ENCODE measurements at places on chromosomes 4 and X. TPM values are rescaled to one million over a fixed set of nuclear protein-coding genes. Genes with fewer than 3 reads are reported as not detected.

DNA sequence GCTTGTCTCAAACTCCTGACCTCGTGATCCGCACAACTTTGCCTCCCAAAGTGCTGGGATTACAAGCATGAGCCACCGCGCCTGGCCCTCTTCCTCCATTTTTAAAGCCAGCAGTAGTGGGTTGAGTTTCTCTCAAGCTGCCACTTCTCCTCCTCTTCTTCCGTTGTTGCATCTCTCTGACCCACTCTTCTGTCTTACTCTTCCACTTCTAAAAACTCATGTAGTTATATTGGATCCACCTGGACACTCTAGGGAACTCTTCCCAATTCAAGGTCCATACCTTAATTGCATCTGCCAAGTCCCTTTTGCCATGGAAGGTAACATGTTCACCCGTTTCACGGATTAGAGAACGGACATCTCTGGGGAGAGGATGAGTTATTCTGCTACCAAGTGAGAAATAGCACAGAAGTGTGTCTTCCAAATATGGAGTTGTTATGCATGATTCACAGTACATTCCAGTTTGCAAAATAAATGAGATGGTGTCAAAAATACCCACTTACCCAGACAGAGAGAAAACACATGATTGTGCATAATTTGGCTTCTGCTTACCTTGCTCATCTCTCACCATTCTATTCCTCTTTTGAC is 51.8 kb downstream of the GBA3 start:
- no peaks in the 10 kb centered on the region for H3K36me3 ChIP-seq
- no peak for DNase-seq
- H3K27ac ChIP-seq: no peak overlapping the region
- no peaks in the 10 kb centered on the region for H3K27me3 ChIP-seq
- H3K4me1 ChIP-seq: no peaks in the 10 kb centered on the region

The FLNA gene
- total RNA-seq: 405 TPM

GRCh38 chrX:87006561-87006960 is 511.0 kb upstream of the KLHL4 start:
- no peak for DNase-seq
- H3K27me3 ChIP-seq: no peaks in the 10 kb centered on the region
- no peak overlapping the region for H3K27ac ChIP-seq
- H3K4me1 ChIP-seq: no peaks in the 10 kb centered on the region

DNA sequence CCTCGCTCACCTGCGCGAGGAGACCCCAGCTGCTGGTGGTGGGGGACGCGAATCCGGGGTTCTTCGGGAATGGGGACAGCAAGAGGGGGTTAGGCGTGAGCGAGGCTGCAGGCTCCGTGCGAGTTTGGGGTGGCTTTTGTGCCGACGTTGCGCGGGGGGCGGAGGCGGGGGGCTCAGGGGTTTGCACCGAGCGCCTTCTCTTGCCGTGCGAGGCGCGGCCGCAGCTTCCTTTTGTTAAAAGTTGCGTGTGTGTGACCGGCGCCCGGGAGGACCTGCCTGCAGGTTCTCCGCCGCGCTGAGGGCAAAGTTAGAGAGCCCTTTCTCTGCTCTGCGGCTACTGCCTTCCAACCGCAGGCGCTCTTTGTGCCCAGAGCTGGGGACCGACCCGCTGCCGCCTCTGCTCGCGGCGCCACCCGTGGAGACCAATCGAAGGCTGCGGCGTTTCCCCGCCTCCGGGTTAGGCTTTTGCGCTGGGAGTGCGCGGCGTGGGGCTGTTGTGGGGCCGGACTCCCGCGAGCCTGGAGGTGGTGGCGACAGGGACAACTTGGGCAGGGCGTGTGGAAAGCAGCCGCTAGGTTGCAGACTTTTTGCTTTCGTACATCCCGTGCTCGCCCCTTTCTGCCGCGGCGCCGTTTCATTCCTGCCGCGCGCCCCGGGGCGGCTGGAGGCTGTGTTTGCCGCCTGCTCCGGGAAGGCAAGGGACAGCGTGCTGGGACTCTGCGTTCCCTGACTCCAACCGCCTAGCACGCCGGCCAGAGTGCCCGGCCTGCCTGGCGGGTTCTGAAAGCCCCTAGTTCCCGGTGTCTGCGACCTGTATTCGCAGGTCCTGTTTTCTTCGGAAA is 716 bp downstream of the KIT start:
- no peaks in the 10 kb centered on the region for H3K4me1 ChIP-seq
- peak; percentile 43 for DNase-seq
- no peaks in the 10 kb centered on the region for H3K36me3 ChIP-seq
- no peak overlapping the region for H3K27ac ChIP-seq
- peak overlapping the region; percentile 62 for H3K4me3 ChIP-seq
- H3K27me3 ChIP-seq: peaks cover 86% of the 10 kb centered on the region

- peaks cover 49% of the 10 kb centered on the region for H3K27me3 ChIP-seq
- H3K4me3 ChIP-seq: no peak overlapping the region
- H3K27ac ChIP-seq: no peak overlapping the region
- no peaks in the 10 kb centered on the region for H3K4me1 ChIP-seq
Observed at GRCh38 chr4:181597766-181598165, 645.4 kb upstream of the TENM3 start.

GRCh38 chr4:39802005-39802404 is 104.1 kb downstream of the UBE2K start:
- H3K4me1 ChIP-seq: no peaks in the 10 kb centered on the region
- no peak overlapping the region for H3K4me3 ChIP-seq
- no peak overlapping the region for H3K27ac ChIP-seq

DNA sequence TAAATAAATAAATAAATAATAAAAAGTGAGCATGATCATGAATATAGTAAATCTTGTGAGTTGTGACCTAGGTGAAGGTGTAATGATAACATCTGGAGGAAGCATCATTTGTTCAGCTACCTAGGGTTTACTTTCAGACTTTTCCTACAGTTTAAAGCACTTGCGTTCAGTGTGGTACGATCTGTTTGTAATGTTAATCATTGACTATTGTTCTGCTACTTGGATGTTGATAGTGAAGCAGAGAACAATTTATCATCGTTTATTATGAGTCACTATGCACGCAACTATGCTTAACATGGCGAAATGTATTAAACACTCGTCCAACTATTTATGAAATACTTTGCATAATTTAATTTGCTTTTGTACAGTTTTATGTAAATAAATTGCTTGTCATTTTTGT is 426.2 kb downstream of the PCDH7 start:
- H3K27ac ChIP-seq: no peak overlapping the region
- H3K4me1 ChIP-seq: no peaks in the 10 kb centered on the region
- H3K27me3 ChIP-seq: no peaks in the 10 kb centered on the region
- H3K36me3 ChIP-seq: peaks cover 30% of the 10 kb centered on the region
- H3K4me3 ChIP-seq: no peak overlapping the region

The WNK3 gene
- total RNA-seq: 5.6 TPM

- no peak overlapping the region for H3K4me3 ChIP-seq
- H3K4me1 ChIP-seq: no peaks in the 10 kb centered on the region
- H3K27ac ChIP-seq: no peak overlapping the region
- H3K36me3 ChIP-seq: no peaks in the 10 kb centered on the region
Observed at GRCh38 chr4:41655177-41655576, 93.3 kb downstream of the PHOX2B start.

DNA sequence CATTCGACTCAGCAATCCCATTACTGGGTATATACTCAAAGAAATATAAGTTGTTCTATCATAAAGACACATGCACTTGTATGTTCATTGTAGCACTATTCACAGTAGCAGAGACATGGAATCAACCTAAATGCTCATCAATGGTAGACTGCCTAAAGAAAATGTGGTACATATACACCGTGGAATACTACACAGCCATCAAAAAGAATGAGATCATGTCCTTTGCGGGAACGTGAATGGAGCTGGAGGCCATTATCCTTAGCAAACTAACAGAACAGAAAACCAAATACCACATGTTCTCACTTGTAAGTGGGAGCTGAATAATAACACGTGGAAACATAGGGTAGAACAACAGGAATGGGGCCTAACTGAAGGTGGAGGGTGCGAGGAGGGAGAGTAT is 44.9 kb downstream of the TMEM131L start:
- H3K4me3 ChIP-seq: no peak overlapping the region
- H3K27ac ChIP-seq: no peak overlapping the region
- H3K4me1 ChIP-seq: no peaks in the 10 kb centered on the region
- no peaks in the 10 kb centered on the region for H3K36me3 ChIP-seq
- H3K27me3 ChIP-seq: no peaks in the 10 kb centered on the region
- no peak for DNase-seq

DNA sequence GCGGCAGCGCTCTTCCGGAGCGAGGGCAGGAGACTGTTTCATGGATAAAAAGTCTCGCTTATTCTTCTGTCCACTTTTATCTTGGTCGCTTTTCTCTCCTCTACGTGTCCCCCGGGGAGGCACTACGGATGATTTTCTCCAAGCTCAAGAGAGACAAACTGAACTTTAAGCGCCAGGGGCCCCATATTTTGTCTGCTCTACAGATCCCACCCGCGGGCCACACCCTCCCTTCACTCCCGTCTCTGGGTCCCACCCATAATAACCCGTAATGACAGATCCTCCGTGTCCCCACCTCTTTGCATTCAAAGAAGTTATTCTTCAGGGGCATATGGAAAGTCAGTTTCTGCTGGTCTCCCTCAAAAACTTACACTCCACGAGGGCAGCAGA is at the start of gene CORIN:
Gene CORIN (minus strand): TSS at position 160 of the 387 bp plus-strand sequence. CDS start 118 bp downstream, at position 42.
- no peaks in the 10 kb centered on the region for H3K27me3 ChIP-seq
- peak; percentile 34 for DNase-seq
- H3K4me1 ChIP-seq: peaks cover 31% of the 10 kb centered on the region
- H3K4me3 ChIP-seq: peak within 1 kb of the TSS; percentile 82

DNA sequence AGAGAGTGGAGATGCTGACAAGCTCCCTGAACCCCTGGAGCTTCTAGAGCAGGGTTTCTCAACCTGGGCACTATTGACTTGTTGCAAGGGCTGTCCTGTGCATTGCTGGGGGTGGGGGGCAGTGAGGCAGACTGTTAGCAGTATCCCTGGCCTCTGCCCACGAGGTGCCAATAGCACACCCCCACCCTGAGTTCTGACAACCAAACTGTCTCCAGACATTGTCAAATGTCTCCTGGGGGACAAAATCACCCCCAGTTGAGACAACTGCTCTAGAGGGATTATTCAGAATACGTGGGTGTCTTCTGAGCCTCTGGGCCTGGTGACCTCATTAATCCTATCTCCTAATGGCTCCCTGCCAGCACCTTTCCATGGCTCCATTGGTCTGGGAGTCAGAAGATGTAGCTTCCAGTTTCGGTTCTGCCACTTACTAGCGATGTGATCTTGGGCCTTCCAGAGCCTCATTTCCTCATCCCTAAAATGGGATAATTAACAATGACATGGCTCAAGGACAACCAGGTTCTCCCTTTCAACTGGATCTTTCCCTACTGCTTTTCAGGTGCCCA is 17.6 kb upstream of the PJA1 start:
- H3K4me1 ChIP-seq: no peaks in the 10 kb centered on the region
- no peak overlapping the region for H3K4me3 ChIP-seq
- no peak for DNase-seq
- H3K27me3 ChIP-seq: no peaks in the 10 kb centered on the region
- no peaks in the 10 kb centered on the region for H3K36me3 ChIP-seq

Measured in cardiac muscle cell (in vitro differentiated cells and primary cell).